Germinal center (tissue), 1 donor: ENCODE measurements at places on chromosomes 7 and 10.

GRCh38 chr7:100124301-100125230, 2.2 kb upstream of the MBLAC1 start:
- DNase-seq: no peak

- DNase-seq: no peak
These were observed 138.4 kb upstream of the IGFBP3 start for GRCh38 chr7:46059308-46060020.

DNA sequence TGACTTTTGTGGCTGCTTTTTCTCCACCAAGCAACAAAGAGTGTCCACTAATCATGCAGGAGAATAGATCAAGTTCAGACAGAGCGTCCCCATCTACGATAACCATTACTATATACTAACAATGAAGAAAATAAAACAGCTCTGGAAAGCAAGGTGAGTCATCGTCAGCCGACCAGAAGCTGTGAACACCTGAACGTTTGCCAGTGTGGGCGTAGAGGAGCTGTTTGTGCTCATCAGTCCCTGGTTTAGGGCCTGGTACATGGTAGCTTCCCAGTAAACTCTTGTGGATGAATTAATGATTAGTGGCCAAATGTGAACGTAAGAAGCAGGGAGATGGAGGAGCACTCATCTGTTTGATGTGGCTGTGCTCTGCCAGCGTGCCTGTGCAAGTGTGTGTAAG, 180.7 kb downstream of the EVX1 start:
- no peak for DNase-seq

DNA sequence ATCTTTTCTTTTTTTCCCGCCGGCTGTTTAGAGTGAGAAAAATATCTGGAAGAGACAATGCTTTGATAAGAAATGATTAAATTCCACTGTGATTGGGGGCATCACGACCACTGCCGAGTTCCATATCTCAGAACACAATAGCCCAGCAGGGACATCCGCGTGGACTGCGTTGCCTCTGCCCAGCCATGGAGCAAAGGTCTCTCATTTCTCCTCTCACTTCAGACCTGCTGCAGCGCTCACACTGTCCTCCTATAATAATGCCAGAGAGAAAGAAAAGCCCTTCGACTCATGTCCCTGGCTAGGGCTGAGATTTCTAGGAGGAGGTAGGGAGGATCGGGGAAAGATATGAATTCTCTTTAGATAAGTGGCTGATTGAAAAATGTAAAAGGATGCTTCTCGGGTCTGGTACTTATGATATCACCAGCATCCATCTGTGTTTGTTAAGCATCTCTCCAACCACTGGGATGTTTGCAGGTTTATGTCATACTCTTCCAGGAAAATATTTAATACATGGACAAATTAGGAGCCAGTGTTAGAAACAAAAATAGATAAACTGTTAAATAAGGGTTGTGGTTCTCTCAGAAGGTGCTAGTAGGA, 472.9 kb upstream of the AKR1E2 start:
- DNase-seq: no peak

DNA sequence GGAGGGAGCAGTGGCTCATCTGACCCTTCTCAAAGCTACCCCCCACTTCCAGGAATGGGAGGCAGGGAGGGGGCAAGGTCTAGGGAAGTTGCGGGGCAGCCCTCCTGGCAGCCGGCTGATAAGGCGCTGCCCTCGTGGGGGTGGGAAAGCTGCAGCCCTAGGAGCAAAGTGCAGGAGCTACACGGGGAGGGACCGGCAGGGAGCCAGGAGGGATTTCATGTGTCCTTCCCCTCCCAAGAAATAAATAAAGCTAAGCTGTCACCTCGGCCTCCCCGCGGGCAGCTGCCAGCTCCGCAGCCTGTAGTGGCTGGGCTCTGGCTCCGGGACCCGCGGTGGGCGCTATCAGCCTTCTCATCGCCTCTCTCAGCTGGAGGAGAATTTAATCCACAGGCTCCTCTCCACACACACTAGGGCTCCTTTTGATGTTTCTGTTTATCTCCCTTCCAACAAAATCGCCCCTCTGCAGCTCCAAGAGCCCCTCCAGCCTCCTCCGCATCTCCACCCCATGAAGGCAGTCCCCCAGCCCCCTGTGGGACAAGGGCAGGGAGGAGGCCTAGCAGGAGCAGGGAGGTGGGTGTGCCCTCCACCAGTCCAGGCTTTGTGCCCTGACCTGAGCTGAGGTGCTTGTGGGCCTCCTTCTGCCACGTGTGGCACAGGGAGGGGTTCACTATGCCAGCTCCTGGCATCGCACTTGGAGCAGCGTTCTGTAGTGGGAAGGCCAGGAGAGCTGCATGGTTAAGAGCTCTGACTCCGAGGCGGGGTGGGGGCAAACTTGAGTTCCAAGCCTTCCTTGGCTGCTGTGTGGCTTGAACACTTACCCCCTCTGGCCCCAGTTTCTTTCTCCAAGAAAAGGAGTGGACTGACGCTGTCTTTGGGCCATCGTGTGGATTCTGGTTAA, 80.5 kb downstream of the C10orf105 start:
- DNase-seq: no peak

- DNase-seq: no peak
These were observed 85.3 kb upstream of the RPA3 start for GRCh38 chr7:7803715-7804178.

DNA sequence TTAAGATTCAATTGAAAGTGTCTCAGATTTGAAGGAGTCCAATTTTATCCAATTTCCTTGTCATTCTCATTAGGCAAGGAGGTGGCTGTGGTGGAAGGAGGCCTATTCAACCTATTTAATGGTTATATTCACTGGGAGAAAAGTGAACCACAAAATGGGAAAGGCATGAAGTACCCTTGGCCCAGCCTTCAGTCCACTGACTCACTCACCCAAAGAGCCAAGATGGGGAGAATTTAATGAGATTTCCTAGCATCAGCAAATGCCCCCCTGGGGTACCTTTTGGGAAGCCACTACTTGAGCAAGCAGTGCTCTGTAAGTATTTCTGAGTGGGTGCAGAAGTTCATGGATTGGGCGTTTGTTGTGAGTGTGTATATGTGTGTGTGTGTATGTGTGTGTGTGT, 144.1 kb downstream of the NRP1 start:
- no peak for DNase-seq

DNA sequence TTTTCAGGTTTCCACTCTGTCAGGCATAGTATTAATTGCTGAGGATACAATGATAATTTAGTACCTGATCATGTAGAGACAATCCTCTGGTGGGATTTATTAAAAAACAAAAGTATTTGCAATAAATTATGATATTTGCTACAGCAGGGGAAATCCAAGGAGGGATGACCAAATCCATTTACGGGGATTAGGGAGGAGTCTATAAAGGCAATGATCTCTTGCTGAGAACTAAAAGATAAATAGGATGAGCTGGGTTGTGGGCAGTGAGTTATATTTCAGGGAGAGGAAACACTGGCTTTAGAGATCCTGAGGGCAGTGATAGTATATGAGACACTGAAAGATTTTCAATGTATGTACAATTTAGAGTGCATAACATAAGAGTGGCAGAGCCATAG, 305.5 kb downstream of the GPR37 start:
- no peak for DNase-seq

- no peak for DNase-seq
These were observed 594.9 kb upstream of the IGFBP3 start for GRCh38 chr7:46515844-46516590.

DNA sequence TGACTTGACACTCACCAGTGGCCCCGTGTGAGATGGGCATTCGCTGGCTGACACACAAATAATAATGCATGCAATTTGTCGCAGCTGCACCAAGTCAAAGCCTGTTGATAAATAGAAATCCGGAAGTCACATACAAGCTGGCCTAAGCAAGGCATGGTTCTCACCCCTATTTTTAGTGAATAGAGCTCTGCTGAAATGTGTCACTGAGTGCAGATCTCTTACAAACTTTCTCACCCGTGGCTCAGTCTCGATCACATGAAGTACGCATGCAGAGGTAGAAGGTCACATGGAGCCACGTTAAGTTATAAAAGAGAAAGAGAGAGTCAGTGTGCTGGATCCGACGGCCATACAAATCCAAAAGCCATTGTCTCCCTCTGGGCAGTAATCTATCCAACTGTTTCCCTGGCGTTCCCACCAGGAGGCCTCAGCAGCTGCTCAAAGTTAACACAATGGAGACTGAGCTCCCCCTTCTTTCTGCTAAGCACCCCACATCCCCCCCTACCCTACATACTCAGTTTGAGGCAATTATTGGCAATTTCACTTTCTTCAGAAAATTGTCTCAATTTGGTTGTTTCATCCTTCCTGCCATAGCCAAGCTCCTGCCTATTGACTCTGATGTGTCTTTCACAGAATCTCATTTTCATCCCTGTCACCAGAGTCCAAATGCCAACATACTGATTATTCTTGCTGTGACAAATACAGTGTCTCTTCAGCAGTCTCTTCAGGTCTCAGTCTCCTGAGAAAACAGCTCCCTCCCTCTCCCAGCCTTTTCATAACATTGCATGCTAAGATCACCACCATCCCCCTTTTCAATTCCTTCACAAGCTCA, 473.3 kb upstream of the NRP1 start:
- DNase-seq: no peak
